ENCODE measurements at places on chromosomes 1 and 21.

DNA sequence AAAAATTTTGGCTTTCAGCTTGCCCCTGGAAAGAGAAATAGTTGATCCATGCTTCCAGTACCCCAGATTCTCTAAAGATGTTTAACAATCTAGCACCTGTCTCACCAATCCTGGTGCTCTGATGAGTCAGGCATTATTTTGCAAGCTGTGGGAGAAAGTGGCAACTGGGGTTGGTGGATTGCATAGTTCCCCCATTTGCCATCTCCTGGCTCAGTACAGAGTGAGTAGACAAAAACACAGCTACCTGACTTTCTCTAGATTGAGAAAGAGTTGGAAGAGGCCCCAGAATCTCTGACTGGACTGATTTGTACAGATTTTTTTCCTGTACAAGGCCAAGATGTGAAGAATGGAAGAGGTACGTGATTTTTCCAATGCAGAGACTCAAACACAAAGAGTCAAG lies 75.1 kb upstream of the NEGR1 start:
- no peak for DNase-seq

DNA sequence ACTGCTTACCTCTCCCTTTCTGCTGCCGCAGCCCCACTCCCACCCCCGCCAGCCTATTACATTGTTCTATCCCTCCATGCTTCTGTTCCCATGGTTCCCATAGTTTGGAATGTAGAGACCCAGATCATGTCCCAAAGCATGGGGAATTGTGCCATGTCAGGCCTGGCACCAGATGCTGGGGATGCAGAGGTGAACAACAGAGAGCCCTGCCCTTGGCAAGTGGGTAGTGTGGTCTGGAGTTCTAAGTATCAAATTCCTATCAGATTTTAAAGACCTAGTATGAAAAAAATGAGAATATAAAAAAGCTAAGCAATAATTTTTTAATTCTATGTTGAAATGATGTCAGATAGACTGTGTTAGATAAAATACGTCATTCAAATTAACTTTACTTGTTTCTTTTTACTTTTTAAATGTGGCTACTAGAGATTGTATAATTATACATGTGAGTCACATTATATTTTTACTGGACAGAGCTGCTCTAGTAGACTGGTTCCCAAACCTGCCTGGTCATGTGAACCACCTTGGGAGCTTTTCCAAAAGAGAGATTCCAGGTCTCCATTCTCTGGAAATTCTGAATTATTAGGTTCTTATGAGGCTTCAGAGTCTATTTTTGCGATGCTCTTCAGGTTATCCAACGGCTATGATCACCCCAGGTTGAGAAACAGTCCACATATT lies 113.0 kb upstream of the DAB1 start:
- no peak for DNase-seq

DNA sequence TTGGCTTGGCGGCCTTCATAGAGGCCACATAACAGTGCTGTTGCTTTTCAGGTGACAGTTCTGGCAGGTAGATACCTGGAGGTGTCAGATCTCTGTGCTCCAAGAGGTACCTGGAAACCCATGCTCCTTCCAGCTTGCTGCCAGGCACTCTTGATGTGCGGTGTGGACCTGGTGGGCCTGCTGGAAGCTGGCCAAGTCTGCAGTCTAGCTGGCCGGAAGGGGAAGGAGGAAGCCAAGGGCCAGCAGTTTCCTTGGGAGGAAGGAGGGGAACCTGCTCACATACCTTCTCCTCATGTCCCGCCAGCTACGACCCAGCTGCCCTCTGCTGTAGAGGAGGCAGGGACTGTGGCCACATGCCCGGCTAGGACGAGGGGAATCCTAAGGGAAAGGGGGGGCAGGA lies 166.4 kb upstream of the AJAP1 start:
- DNase-seq = no peak

GRCh38 chr1:234509457-234510328 lies 30.7 kb upstream of the TARBP1 start:
- DNase-seq = no peak

DNA sequence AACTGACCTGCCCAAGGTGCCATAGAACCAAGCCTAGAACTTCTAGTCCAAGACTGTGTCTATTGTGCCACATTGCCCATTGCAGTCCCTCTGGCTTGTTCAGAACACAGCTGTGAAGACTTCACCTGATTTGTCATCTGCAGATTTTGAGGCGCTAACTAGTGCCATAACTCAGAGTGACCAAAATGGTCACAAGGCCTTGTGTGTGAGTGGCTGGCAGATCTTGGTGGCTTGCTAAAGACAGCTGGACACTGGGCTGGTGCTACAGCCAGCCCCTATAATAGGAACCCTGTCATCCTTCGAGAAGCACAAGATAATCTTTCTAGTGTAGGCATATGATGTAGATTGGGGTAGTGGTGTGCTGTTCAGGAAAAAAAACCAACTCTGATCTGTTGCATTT lies 63.7 kb upstream of the IFNLR1 start:
- DNase-seq = no peak

DNA sequence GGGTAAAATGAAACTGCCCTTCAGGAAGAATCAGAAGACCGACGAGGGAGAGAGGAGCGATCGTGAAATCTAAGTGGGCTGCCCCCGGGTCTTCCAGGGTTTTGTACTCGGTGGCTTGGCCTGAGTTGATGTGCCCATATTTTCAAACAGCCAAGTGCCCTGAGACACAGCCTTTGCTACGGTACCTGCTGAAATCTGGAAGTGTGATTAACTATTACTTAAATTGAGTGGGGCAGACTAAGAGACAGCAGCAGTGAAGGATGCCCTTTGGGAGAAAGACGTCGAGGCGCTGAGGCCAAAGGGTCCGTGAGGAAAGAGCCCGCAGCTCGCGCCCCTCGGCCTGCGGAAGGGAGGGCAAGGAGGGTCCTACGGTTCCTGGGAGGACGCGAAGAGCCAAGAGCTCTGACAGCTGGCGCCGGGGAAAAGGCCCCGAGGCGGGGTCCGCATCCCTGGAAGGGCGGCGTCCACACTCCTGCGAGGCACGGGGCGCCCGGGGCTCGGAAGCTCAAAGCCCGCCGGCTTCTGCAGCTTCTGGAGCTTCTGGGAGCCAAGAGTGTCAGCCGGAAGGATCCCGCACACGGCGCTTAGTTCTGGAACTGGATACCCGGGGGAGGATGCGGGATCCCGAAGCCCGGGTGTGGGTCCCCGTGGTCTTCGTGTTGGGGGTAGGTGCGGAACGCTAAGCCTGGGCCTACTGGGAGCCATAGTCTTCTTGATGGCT lies 15.4 kb upstream of the RNU1-4 start:
- DNase-seq = no peak

GRCh38 chr1:214404571-214405213 lies 123.7 kb downstream of the SMYD2 start:
- no peak for DNase-seq

- DNase-seq = no peak
Measured at GRCh38 chr21:44780137-44780502, 21.5 kb downstream of the UBE2G2 start.

DNA sequence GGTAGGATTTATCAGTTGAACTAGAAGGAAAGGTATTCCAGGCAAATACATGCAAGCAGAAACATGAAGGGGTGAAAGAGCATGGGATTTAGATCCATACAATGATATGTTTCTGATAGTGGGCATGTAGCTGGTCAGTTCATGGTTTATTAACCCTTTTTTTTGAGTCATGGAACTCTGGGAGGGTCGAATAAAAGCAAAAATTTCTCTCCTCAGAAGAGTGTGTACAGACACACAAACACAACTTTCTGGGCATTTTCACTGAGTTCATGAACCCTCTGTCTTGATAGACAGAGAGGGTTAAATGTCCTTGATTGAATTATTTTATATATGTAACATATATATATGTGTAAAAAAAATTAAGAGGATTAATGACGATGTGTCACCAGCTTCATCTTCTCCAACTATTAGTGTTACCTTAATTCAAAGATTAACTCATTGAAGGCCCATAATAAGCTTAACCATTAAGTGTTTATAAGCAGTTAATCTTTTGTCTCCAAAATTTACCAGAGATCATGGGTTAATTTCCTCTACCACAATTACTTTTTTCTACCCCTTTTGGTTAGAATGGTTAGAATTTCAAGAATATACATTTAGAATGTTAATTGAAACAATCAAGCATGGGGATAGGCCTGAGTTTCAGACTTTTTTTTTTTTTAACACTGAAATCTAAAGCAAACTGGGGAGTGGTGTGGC lies 4.6 kb downstream of the JUN start:
- no peak for DNase-seq

DNA sequence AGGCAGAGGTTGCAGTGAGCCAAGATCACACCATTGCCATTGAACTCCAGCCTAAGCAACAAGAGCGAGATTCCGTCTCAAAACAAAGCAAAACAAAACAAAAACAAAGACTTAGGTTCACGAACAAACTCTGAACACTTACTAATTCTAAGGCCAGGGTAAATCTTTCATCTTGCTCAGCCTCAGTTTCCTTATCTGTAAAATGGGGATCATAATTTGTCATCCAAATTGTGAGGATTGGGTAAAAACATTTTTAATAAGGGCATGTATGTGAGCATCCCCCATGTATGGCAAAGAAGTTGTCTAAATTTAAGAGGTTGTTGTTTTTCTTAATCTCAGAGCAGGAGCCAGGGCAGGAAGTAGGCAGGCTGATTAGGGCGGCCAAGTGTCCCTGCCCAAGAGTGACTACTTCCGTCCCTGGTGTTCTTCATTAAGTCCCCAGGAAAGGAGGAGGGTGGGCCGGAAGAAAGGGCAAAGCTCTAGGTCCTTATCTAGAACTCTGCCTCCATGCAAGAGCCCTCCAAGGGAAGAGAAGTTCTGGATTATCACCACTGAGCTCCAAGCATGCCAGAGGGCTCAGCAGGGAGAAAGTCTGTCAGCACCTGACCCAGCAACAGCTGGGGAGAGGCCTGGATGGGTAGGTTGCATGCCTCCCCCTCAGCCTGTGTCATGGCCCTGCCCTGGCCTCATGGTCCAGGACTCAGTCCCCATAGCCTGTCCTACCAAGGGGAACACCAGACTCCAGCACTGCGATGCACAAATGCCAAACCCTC lies 49.9 kb upstream of the CLIC4 start:
- no peak for DNase-seq

DNA sequence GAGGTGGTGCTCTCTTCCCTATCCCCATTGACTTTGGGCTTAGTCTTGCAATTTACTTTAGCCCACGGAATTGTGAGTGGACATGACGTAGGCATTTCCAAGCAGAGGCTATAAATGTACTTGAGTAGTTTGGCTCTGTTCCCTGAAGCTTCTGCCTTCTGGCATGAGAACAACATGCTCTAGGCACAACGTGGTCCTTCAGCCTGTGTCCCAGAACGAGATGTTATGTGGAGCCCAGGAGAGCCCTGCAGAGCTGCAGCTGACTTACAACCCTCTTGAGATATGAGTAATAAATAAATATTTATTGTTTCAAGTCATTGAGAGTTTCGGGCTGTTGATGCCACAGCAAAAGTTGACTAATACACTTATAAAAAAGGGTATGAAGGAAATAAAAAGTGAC lies 105.2 kb upstream of the HMGB4 start:
- DNase-seq = no peak

- DNase-seq = no peak
Measured at GRCh38 chr1:237227476-237227875, 185.5 kb downstream of the RYR2 start.

GRCh38 chr1:185560760-185561159 lies 173.4 kb upstream of the HMCN1 start:
- no peak for DNase-seq

DNA sequence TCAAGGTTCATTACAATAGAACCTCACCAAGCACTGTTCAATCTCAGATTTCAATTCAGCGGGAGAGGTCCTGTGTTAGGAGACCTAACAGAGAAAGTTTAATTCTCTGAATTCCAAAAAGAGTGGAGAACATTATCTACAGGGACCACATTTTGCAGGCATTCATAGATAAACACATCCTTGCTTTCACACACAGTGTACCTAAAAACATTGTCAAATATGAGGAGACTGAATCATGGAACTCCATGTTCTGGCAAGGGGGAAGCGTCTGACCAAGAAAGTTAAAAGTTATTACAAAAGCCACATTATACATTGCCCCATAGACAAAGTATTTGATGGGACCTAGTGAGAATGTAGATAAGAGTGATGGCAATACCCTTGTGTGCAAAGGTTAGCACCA lies 21.1 kb upstream of the PPP1R15B start:
- no peak for DNase-seq

DNA sequence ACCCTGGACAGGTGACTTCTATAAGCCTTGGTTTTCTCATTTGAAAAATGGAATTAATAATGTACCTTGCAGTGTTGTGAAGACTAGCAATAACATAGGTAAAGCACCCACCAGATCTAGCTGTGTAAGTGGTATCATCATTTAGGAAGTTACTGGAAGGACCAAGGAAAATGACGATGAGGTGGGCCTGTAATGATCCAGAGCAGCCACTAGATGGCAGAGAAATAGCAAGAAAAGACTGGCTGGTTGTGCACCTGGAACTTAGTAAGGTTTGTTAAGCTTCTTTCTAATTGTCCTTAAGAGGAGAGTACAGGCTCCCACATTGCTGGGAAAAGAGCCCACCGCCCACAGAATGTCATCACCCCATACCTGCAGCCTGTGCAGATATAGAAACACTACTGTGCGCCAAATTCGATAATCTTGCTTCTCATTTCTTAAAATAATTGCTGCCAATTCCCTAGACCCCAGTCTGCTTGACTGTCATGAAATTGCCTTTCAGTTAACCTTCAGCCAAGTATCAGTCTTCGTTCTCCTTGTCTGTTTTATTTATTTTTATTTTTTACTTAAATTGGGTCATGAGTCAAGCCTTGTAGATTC lies 37.2 kb downstream of the WNT4 start:
- DNase-seq = peak; percentile 7

DNA sequence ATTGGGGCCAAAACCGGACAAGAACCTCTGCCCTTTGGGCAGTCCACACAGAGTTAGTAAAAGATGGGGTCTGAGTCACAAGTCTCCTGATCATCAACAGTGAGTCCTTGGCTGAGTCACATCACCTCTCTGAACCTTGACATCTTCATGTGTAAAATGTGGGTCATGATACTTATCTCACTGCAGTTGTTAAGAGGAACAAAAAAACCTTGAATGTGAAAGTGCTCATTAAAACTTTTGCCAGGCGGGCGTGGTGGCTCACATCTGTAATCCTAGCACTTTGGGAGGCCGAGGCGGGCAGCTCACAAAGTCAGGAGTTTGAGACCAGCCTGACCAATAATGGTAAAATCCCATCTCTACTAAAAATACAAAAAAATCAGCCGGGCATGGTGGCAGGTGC lies 15.7 kb downstream of the S100A16 start:
- no peak for DNase-seq

GRCh38 chr1:48947761-48948537 lies 171.3 kb upstream of the BEND5 start:
- no peak for DNase-seq

- DNase-seq = no peak
Measured at GRCh38 chr1:228867108-228867950, 132.1 kb downstream of the RHOU start.

- no peak for DNase-seq
Measured at GRCh38 chr1:56309065-56309464, 270.3 kb downstream of the PLPP3 start.

DNA sequence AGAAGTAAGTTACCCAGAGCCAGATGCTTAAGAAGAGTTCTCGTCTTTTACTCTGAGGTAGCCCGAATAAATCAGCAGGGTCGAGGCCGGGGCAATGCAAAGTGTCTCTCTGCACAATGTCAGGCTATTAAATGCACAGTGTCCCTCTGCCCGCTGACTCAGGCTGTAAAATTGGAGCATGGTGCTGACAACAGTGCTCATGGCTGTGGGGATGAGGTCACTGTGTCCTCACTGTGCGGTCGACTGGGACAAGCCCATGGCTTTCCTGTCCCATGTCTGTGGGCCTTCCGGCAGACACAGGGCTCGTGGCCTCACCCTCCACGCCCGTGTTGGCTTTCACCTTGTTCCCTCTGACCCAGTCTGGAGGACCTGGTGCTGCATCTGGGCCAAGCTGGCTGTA lies 14.6 kb upstream of the SLC2A1 start:
- no peak for DNase-seq

- DNase-seq = no peak
Measured at GRCh38 chr1:187409341-187409740, 580.6 kb downstream of the PLA2G4A start.
